Activated CD8-positive, alpha-beta memory T cell treated with anti-CD3 and anti-CD28 coated beads, Interleukin-2, amount 50 U/mL, for 4 hours (primary cell): ENCODE measurements at places on chromosomes 3 and 15.

- no peak for DNase-seq
Measured at GRCh38 chr3:4813909-4814304, 165.3 kb upstream of the BHLHE40 start.

- no peak for DNase-seq
Measured at GRCh38 chr3:354432-354831, 157.9 kb downstream of the CHL1 start.

- DNase-seq: no peak
Measured at GRCh38 chr3:42668413-42668760, 14.9 kb downstream of the ZBTB47 start.

- no peak for DNase-seq
Measured at GRCh38 chr15:89828281-89829145, 13.9 kb upstream of the ANPEP start.

DNA sequence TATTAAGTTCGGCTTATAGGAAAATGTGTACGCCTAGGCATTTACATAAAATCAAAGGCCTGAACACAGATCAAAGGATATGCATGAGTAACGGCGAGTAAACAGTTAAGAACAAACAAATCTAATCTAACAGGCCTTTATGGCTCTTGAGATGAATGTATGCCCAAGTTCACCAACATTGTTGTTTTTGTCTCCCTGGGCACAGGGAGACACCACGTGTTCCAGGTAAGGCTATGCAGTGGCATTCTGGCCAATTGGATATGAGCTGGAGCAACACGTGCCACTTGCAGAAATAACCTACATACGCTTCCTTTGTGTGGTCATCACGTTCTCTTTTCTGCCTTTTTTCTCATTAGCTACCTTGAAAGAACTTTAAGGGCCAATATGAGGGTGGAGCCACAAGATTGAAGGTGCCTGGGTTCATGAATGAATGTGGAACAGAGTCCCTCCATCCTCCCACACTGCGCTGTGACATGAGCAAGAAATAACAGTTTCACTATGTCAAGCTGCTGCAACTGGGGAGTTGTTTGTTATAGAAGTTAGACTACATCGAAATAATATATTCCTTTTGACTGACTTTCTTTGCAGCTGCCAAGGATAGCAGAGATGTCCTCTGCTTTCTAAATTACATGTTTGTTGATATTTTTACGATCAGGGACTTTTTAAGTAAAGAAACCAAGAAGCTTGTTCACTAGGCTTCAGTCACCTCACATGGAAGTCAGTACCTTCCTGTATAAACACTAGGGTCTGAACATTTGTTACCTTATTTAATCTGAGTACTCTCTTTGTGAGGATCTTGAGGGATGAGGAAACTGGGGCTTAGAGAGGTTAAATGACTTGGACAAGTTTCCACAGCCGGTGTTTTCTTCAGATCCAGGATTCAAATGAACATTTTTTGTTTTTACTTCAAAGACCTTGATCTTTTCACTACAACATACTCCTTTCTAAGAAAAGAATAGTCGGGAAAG is 427.5 kb upstream of the TBL1XR1 start:
- no peak for DNase-seq

DNA sequence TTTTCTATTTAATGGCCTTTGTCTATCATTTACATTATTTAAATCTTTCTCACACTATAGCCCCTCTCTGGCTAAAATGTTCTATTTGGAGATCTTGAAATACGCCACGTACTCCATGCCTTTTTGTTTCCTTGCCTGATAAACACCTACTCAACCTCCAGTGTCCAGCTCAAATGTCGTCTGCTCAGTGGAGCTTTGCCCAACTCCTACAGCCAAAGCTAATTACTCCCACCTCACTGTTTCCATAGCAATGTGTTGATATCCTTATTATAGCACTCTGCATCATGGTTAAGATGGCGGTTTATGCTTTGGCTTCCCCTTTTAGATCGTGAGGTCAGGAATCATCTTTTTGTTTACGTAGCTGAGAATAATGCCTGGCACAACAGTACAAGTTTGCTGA is 55.9 kb downstream of the NGLY1 start:
- DNase-seq: no peak

GRCh38 chr3:177109688-177110330 is 87.5 kb downstream of the TBL1XR1 start:
- DNase-seq: no peak

DNA sequence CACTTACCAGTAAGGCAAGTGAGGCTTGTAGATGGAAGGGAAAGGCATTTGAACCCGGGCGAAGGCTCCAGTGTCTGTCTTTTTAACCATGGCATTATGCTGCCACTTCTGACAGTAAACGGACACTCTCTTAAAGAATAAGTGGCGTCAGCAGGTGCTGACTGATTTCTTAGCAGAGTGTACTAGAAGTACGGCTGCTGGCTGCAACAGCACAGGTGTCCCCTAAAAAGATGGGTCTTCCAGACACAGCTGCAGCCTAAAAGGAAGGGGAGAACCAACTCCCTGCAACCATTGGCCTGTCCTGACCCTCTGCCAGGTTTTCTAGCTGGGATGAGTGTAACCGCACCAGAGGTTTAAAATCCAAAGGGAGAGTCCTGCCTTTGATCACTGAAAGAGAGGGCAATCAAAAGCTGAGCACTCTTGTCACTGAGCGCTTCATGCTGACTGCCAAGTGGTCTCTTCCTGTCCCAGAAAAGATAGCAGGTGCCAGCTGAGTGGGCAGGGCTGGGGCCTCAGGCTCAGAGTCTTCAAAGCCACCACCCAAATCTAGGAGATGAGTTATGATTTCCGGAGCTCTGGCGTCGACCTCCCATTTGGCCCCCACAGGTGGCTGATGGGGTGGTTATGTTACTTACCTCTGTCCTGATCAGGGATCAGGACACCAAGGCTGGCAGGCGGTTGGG is 255.8 kb downstream of the SLCO3A1 start:
- no peak for DNase-seq

GRCh38 chr3:127408684-127409420 is 121.0 kb upstream of the PRR20G start:
- no peak for DNase-seq

- no peak for DNase-seq
Measured at GRCh38 chr3:67641451-67641850, 13.0 kb downstream of the SUCLG2 start.

DNA sequence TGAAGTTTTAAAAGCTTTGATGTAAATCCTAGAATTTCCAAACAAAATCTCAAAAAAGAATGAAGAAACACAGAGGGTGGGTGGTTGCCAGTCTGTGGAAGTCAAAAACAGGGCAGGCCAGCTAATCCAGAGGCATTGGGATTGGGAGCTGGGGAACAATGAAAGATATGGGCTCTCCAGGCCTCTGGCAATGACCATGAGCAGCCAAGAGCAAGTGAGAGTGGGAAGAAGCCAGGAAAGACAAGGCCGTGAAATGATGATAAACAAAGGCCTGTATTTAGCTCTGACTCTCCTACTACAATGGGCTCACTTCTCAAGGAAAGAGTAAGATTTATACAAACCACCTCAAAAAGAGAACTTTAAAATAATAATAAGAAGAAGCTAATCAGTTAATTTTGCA is 248.5 kb downstream of the ZMAT3 start:
- DNase-seq: no peak
